Fibroblast of mammary gland (primary cell): ENCODE measurements at places on chromosomes 5 and 9.

DNA sequence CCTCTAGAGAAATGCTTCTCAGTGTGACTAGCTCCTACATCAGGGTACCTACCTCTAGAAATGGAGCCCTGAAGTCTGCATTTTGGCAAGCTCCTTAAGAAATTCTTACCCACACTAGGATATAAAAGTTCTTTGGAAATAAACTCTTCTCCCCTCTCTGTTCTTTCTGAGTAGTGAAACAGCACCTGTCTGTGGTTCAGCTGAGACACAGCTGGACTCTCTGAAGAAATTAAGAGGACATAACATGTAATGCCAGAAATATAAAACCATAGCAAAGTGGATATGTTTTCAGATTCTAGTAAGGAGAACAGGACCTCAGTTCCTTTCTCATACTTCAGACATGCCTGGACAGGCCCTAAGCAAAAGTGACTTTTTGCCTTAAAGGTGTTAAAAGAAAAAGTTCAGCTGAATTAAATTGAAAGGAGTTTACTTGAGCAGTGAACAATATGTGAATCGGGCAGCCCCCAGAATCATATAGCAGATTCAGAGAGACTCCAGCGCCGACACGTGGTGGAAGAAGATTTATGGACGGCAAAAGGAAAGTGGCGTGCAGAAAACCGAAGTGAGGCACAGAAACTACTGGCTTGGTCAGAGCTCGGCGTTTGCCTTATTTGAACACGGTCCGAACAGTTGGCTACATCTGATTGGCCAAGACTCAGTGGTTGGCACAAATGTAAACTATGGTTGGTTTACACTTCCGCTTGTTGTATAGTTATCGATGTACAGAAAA is 64.5 kb downstream of the PRKACG start:
- DNase-seq: peak; percentile 14

DNA sequence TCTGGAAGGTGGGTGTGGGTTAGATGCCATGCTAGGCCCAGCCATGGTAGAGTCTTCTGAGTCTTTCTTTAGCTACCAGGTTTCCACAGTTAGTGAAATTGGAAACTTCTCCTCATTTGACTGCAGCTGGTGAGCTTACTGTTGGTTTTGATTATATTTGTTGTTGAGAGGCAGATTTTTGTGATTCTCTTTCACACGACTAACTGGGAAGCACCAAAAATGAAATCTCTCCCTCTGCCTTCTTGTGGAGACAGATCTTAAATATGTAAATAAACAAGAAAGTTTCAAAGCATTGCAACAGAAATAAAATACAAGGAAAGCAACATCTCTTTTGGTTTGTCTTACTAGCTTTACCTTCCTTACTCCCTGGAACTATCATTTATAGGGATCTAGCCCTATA is 122.2 kb downstream of the CEMIP2 start:
- no peak for DNase-seq

- DNase-seq: no peak
These were observed 62.1 kb downstream of the RXRA start for GRCh38 chr9:134388289-134388808.

GRCh38 chr9:124428751-124429529 is 13.7 kb upstream of the PSMB7 start:
- DNase-seq: no peak

DNA sequence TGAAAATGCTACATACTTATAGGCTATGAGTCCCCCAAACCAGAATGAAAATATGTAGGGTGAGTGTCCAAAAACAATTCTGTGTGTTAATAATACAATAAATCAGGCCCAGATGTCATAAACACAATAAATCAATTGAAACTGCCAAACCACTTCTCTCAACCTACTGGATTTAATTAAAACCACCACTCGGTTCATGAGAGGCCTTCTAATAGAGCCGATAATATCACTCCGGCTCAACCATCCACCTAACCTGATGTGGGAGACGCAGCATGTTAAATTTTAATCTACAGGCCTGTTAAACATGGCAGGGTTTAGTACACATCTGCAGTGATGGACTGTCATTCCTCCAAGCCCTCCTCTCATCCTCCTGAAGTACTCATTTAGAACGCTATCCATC is 734.5 kb upstream of the ZNF608 start:
- peak; percentile 40 for DNase-seq

- DNase-seq: no peak
These were observed 7.6 kb upstream of the CXXC5 start for GRCh38 chr5:139640421-139641115.

DNA sequence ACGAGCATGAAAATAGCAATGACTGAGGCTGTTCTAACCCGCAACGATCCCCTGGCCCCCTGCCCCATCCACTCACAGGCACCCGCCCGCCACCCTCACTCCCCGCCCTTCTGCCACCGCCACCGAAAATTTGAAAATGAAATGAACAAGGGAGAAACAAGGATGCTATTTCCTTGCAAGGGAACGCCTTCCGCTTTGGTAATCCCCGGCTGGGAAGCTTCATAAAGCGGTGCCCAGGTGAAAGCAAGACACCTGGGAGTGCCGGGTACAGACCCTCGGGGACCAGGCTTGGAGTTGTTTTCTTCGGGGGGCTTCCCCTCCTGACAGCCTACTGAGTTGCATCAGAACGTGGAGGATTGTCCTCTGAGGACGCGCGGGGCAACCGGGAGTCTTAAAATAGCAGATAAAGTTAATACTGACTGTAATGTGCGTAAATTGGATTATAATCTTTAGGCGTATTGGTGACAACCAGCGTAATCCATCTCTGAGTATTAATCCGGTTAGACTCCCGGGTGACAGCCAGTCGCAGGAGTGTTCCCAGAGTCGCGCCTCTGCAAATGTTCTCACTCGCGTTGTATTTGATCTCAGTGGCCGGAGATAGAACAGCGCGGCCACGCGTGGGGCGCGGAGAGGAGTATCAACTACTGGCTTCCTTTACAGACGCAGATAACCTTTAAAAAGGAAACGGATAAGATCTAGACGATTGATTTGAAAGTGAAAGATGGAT is 885 bp upstream of the MLLT3 start:
- no peak for DNase-seq

GRCh38 chr5:88661806-88662207 is 221.2 kb downstream of the MEF2C start:
- no peak for DNase-seq

GRCh38 chr5:83000428-83000827 is 76.8 kb downstream of the TMEM167A start:
- peak; percentile 6 for DNase-seq

- no peak for DNase-seq
These were observed 41.5 kb downstream of the KCNIP1 start for GRCh38 chr5:170545313-170545712.

- peak; percentile 18 for DNase-seq
These were observed 59.7 kb upstream of the ANKRD33B start for GRCh38 chr5:10503997-10504793.

DNA sequence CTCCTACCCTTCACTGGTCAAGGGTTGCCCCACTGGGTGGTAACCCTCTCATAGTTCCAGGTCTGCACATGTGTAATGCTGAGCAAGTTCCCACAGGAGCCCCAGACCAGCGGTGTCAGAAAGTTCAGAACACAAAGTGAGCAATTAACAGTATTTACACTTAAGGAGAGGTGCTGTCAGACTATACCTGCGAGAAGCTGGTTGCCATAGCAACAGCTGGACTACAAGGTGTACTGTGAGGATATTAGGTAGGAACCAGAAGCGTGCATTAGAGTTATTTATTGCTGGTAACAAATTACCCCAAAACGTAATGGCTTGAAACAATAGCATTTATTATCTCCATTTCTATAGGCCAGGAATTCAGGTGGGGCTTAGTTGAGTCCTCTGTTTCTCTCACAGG is 317.0 kb upstream of the RPS23 start:
- no peak for DNase-seq

- DNase-seq: no peak
These were observed 190.5 kb downstream of the DENND1A start for GRCh38 chr9:123739387-123739786.

DNA sequence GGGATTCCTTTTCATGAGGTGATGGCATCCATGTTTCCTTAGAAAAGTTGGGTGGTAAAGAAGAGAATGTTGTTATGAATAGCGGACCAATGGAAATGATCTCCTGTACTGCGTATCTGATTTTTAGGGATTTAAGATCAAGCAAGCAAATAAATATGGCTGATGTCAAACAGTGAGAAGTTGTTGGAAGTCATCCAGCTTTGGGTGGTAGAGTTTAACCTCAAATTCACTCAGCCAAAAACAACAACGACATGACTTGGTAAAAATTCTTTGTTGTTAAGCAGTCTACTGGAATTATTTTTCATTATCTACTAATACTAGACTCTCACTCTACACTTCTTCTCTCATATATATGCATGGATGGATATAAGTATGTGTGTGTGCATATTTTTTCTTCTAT is 426.5 kb downstream of the CTNND2 start:
- peak; percentile 51 for DNase-seq

DNA sequence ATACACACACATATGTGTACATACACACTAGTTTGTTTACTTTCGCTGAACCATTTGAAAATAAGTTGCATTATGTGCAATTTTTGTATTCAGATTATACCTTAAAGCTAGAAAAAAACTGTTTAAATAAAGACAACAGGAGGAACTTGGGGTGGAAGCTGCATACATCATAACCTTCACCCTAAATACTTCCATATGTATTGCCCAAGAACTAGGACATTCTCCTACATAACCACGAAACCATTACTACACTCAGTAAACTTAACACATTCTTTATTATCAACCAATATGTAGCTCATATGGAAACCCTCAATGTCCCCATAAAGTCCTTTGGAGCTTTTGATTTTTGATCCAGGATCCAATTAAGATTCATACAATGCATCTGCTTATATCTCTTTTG is 83.3 kb downstream of the GIN1 start:
- DNase-seq: peak; percentile 52

GRCh38 chr9:133910855-133911514 is 81.1 kb downstream of the VAV2 start:
- DNase-seq: no peak

GRCh38 chr5:74328221-74328630 is 312.3 kb downstream of the ENC1 start:
- DNase-seq: no peak

- DNase-seq: peak; percentile 70
These were observed 259.9 kb upstream of the TARS1 start for GRCh38 chr5:33180900-33181299.

- peak; percentile 60 for DNase-seq
These were observed 6.0 kb downstream of the RNF44 start for GRCh38 chr5:176530983-176531901.

DNA sequence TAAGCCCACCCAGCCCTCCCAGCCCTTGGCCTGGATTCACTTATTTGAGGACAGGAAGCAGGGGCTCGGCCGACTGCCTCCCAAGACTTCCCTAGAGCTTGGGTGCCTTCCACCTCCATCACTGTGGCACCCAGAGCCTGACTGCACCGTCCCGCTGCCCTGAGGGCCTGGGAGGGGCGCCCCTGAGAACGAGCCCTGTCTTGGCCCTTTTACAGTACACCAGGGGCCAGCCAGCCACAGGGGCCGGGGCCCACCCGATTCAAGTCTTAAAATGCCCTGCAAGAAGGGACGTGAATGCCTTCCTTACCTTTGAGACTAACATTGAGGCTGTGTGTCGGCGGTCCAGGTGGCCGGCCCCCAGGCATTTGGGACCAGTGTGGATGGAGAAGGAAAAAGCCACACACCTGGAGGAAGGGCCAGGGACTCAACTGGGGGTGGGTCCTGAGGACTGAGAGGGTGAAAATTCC is 16.8 kb downstream of the FAM78A start:
- DNase-seq: no peak

DNA sequence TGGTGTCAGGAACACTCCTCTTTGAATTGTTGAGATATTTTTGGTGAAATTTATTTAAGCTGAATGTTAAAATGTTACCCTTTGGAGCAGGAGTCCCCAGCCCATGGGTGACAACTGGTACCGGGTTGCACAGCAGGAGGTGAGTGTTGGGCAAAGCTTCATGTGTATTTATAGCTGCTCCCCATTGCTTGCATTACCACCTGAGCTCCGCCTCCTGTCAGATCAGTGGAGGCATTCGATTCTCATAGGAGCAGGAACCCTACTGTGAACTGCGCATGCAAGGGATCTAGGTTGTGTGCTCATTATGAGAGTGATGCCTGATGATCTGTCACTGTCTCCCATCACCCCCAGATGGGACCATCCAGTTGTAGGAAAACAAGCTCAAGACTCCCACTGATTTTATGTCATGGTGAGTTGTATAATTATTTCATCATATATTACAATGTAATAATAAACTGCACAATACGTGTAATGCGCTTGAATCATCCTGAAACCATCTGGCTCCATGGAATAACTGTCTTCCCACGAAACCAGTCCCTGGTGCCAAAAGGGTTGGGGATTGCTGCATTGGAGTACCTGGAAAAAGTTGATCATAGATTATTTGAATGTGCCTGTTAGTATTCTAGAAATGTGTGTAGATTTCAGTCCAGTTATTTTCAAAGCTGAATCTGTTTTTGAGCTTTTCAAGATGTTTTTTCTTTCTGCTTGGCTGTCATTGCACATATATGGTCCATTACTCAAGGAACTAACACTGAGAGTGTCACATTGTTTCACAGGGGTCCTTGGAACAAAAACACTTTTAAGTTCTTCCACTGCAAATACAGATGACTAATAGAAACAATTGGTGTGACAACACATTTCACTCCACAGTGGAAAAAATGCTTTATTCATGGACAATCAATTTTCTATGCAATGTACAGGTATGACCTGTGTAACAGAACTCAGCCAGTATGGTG is 104.6 kb upstream of the TNFAIP8 start:
- peak; percentile 60 for DNase-seq

DNA sequence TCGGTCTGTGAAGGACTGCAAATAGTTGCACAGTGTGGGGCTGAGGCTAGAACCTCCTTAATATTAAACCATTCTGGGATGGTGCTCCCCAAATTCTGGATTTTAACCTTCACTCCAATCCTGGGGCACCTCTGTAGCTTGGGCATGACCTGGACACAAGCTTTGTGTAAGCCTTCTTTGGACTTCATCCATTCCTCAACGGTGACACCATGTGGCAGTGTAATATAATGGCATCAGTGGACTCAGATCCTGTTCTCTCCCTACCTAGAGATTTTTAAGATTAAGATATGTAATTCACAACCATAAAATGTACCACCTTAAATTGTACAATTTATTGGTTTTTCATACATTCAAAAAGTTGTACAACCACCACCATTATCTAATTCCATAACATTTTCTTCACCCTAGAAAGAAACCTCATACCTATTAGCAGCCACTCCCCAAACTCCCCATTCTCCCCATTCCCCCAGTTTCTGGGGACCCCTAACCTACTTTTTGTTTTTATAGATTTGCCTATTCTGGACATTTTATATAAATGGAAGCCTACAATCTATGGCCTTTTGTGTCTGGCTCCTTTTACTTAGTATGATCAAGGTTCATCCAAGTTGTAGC is 4.8 kb upstream of the PLGRKT start:
- peak; percentile 73 for DNase-seq

DNA sequence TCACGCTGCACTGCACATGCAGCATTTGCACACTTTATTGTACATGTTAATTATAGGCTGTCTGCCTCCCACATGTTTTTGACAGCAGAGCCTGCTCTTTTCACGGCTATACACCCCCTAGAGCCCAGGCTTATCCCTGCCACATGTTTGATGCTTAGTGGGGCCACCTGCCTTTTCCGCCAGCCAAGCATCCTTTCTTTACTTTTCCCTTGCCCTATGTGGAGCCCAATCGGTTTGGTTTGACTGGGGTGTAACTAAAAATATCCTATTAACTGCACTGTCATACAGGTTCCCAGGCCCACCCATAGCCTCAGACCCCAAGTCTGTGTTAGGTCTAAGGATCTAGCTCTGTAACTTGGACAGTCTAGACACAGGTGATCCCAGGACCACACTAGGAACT is 18.9 kb upstream of the S1PR3 start:
- DNase-seq: no peak
